Panc1 (cell line): ENCODE measurements at places on chromosomes 16 and 17. TPM values are rescaled to one million over a fixed set of nuclear protein-coding genes. Genes with fewer than 3 reads are reported as not detected.

Gene USP43
- 7.3 TPM for total RNA-seq

Gene C16orf86
- total RNA-seq, result 0.80 TPM

Gene CD79B
- total RNA-seq, result not detected

Gene KRT25
- total RNA-seq, result not detected

Gene ERN2
- total RNA-seq, result not detected

Gene OR1A1
- total RNA-seq, result not detected

Gene CBFA2T3
- total RNA-seq, result 13.7 TPM

Gene TBC1D3C
- total RNA-seq, result not detected

Gene SOST
- total RNA-seq, result not detected
